Right renal pelvis (tissue), 4 donors: ENCODE measurements at places on chromosomes 13 and 19.

DNA sequence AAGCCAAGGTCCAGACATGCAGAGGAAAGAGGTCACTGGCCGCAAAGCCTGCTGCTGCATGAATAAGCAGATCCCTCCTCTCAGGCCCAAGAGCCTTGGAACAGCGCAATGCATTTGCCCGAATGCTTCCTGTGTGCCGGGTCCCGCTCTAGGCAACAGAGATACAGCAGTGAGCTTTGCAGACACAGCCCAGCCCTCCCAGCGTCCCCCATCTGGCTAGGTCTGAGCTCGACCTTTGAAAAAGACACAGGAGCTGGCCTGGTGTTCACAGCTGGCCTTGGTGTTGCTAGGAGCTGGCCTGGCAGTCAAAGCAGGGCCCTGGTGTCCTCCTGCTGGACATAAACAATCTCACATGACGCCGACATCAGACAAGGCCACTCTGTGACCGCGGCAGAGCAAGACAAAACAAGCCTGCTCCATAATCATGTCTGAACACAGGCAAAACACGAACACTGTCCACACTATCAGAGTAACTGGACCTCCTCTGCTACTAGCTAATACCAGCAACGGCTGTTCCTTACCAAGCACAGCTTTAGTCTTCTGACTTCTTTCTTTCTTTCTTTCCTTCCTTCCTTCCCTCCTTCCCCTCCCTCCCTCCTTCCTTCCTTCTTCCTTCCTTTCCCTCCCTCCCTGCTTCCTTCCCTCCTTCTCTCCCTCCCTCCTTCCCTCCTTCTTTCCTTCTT, 5.7 kb upstream of the PEX11G start:
- peak; percentile 56 for DNase-seq

DNA sequence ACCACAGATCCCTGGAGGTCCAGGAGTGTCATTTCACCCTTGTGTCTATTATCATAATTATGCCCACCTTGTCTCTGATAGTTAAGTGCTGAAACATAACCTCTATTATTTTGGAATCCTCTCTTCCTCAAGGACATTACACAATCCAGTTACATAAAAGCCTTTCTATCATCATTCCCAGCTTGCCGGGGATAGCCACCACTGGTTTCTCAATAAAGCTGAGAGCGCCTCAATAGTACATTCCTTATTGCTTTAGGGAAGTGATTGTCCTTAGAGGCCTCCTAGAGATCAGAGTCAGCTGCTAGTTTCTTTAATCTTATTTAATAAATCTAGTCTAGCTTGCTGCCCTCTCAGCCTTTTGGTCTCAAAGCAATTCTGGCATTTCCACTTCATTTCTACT, 490.0 kb upstream of the ATXN8OS start:
- no peak for DNase-seq

GRCh38 chr19:48836089-48837017, at the start of gene HSD17B14:
Gene HSD17B14 (minus strand): TSS chr19:48836491. CDS start chr19:48836411, 80 bp downstream.
- DNase-seq: peak; percentile 41

DNA sequence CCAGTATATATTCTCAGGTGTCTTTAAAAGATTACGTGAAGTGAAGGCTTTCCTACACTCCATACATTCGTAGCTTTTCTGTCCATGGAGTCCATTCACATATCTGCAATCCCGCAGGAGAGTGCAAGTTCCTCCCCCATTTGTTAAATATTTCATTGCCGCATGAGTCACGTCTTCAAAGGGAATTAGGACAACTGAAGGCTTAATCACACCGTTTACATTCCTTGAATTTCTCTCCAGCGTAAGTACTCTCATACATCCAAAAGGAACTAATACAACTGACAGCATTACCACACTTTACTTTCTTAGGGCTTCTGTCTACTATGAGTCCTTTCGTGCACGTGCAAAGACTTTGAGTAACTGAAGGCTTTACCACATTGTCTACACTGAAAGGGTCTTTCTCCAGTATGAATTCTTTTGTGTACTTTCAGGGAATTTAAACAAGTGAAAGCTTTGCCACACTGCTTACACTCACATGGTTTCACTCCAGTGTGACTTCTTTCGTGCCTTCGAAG, 29.0 kb upstream of the ZNF564 start:
- no peak for DNase-seq
